Osteoblast (primary cell): ENCODE measurements at places on chromosomes 3 and 15.
A peak's percentile ranks its signal among the peaks of the same experiment; 100 is the strongest.

DNA sequence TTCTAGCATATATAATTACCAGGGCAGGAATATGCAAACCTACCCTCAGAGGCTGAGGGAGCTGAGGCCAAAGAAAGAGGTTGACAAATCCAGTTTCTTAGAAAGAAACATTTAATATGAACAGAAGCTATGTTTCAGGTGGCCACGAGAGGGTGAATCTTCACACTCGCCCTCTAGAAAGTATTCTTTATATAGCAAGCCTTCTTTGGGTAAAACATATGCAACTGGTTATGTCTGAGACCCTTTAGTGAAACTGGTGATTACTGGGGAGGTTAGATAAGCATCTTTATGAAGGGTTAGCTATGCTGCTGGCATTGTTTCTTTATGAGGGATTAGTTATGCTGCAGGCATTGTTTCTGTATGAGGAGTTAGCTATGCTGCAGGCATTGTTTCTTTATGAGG is 50.7 kb upstream of the GOLGA6L2 start:
- no peak for DNase-seq

GRCh38 chr3:78285032-78285728 is 1245.3 kb downstream of the ROBO2 start:
- no peak for DNase-seq

DNA sequence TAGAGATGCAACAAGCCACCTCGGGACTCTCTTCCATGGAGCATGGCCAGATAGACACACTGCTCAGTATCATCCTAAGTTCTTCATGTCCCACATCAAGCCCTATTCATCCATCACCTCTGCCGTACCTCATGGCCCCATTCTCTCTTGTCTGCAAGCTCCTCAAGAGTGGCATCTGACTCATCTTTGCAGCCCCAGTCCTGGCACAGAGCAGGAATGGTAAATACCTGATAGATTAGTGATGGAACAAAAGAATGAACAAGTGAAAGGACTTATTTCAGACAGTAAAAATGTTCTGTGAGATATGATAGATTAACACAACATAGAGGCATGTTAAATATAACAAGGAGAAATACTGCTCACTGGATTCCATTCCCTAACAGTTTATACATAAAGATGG is 176.4 kb downstream of the ISL2 start:
- DNase-seq = no peak

DNA sequence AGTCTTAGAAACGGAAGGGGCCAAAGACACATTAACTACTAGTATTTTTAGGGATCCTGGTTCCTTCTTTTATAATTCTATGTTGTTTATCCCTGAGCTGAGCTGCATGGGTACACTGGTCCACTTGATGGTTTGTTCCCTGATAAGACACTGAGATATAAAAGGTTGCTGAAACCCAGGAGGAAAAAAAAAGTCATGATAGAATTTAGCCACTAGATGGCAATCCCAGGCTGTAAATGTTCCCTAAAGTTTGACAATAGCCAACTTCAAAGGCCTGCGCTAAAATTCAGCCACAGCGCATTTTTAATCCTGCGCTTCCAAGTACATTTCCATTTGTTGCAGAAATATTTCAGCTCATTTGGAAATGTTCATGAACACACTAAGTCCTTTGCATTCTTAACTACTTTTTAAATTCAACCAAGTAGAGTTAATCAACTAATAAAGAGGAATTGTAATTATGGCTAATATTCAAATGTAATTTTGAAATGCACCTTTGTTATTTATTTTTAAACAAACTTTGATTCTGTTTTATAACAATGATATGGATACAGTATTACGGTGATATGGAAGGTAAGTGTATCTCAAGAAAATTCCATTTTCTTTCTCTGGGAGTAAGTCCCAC is 249.3 kb upstream of the FEZF2 start:
- peak; percentile 86 for DNase-seq

DNA sequence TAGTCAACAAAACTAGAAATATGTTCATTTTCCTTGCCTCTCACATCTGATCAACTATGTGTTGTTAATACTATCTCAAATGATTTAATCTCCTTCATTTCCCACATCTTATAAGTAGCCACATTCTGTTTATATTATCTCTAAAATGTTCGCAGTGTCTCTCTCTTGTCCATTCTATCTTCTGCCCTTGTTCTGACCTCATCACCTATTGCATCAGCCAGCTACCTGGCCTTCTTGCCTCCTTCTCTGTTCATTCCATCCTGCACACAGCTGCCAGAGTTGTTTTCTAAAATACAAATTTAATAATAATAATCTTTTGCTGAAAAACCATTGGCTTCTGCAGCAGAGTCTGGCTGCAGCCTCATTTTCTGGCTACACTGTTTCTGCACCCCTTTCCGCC is 75.3 kb upstream of the CCNL1 start:
- DNase-seq = no peak

GRCh38 chr3:106059953-106060517 is 191.2 kb upstream of the CBLB start:
- DNase-seq = no peak

DNA sequence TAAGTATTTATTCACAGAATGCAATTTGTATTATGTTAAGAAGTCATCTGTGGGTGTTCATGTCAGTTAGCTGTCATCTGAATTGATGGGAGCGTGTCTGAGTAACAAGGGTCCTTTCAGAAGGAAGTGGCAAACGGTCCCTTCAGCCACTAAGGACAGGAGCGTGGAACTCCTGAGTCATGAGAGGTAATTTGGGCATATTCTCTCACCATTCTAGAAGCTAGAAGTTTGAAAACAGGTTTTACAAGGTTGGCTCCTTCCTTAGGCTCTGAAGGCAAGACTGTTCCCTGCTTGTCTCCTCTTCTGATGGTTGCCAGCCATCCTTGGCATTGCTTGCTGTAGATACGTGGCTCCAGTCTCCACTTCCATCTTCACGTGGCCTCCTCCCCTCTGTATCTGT is 19.7 kb downstream of the ABHD2 start:
- no peak for DNase-seq

- DNase-seq = no peak
These were observed 62.3 kb downstream of the TMEM39A start for GRCh38 chr3:119401069-119401468.

DNA sequence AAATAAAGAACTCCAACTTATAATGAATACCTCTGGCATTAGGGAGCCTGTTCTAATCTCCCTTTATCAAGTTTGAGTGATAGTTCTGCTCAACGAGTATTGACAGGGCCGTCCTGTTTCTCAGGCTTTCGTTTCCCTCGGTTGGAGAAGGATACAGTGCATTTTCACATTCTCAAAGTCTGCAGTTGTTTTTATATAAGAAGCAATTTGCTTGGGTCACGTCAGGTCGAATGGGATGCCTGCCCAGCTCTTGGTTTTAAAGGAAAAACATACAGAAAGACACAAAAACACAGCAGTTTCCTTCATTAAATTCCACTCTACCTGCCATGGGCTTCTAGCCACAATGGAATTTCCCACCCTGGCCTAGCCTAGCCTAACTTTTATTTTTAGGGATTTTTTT is 366.3 kb downstream of the TIGIT start:
- no peak for DNase-seq

DNA sequence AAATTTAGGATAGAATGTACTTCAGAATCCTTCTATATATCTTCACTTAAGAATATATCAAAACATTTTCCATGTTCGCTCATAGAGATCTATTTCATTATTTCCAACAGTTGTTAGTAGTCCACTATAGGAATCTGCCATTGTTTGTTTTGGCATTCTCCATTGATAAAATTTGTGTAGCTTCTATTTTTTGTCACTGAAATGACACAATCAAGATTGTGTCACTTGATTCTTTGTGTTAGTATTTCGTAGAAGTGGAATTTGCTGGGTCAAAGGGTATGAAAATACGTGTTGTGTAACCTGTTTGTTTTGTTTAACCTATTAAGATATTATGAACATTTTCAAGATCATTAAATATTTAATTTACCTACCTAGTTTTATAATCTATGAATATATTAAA is 15.9 kb upstream of the GPR156 start:
- no peak for DNase-seq

DNA sequence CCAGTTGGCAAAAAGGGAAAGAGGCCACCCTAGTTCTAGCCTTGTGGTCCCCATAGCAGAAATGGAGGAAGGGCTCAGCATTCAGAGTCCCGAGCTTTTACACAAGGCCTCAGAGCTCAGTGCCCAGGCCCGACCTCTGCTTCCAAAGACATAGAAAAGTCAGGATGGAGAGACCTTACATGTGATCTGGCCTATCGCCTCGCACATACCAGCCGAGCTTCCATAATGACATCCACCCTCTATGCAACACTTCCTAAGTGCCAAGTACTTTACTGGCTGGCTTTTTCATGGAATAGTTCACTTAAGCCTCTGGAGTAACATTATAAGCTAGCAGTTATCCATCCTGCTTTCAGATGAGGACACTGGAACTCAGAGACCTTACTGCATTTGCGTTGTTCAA is 275.9 kb downstream of the FAM43A start:
- DNase-seq = no peak

DNA sequence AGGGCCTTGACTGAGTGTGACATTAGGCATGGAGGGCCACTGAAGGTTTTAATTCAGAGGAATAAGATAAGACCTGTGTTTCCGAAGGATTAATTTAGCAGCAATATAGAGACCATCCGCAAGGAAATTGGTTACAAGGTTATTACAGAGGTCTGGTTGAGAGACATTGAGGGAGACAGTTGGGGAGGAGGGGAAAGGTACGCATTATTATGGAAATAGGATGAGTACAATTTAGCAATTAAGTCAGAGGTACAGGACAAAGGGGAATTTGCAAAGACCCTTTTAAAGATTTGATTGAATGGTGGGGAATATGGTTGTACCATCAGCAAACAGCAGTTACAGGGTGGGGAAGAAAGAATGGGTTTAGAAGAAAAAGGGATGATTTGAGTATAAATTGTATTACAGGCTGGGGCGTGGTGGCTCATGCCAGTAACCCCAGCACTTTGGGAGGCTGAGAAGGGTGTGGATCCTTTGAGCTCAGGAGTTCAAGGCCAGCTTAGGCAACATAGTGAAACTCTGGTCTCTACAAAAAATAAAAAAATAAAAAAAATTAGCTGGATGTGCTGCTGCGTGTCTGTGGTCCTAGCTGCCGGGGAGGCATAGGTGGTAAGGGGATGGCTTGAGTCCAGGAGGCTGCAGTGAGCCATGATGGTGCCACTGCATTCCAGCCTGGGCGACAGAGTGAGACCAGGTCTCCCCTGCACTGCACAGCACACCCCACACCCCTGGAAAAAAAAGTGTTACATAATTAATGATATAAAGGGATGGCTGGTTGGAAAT is 11.3 kb downstream of the ARL8B start:
- DNase-seq = no peak

- DNase-seq = peak; percentile 65
These were observed 9.4 kb downstream of the NAA50 start for GRCh38 chr3:113736548-113737089.

GRCh38 chr3:14663396-14664135 is 11.4 kb upstream of the C3orf20 start:
- no peak for DNase-seq

GRCh38 chr15:41233367-41233771 is 2.3 kb downstream of the CHP1 start:
- DNase-seq = peak; percentile 88

GRCh38 chr3:94734206-94734605 is 671.3 kb downstream of the NSUN3 start:
- DNase-seq = no peak

DNA sequence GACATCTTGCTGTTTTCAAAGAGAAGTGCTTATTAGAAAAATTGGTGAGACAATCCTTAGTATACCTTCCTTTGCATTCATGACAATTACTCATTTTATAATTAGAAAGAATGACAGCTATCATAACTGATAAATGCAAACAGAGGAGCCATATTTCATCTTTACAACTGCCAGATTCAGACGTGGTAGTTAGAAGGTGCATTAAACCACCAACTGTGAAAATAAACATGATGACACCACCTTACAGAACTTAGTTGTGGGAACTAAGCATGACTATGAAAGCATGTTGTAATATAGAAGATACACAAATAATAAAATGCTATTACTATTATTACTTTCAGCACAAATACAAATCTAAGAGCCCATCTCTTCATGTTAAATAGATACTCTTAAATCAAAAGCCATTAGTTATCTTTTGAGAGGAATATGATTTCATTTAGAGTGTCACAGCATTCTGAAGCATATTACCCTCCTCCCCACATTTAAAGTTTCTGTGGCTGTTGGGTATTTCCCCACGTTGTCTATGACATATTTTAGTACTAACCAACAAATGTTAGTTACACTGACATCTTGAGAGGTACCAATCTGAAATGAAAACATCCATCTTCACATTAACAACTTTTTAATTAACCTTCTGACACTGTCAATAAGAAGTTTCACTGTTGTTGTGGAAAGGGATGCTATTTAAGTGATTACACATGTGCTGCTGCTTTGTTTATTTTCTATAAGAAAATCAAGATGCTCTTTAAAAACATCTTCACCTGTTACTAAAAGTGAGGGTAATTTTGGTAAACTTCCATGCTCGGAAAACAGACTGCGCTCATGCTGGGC is 163.8 kb downstream of the LSAMP start:
- DNase-seq = peak; percentile 47

- no peak for DNase-seq
These were observed 31.2 kb downstream of the BCHE start for GRCh38 chr3:165805946-165806561.

DNA sequence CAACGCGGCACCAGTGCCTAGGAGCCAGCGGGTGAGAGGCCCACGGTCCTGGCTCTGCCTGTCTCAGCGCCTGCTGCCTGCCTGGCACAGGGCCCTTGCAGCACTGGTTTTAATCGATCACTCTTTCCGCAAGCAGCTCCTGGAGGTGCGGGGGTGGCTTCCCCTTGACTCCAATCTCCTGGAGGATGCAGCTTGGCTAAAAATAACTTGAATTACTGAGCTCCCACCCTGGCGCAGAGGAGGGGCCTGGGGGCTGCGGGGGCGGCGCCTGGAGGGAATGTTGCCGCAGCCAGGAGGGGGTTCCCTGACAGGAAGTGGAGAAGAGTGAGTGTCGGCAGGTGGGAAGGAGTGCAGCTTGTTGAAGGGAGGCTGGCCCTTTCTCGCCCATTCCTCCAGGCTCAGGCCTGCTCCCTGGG is 9.9 kb upstream of the RPL29 start:
- DNase-seq = peak; percentile 97

GRCh38 chr3:1262246-1262645 is 169.4 kb downstream of the CNTN6 start:
- no peak for DNase-seq

DNA sequence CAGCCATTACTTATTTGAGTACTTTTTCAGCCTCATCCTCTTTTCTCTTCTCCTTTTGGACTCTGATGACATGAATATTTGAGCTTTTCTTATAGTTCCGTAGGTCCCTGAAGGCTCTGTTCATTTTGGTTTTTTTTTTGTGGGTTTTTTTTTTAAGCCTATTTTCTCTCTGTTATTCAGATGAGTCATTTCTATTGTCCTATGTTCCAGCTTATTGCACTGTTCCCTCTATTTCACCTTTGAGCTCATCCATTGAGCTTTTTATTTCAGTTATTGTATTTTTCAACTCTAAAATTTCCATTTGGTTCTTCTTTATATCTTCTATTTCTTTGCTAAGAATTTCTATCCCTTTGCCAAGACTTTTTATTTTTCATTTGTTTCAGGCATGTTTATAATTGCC is 7.2 kb upstream of the MGLL start:
- DNase-seq = no peak
